ENCODE measurements at places on chromosomes 2 and 18.

DNA sequence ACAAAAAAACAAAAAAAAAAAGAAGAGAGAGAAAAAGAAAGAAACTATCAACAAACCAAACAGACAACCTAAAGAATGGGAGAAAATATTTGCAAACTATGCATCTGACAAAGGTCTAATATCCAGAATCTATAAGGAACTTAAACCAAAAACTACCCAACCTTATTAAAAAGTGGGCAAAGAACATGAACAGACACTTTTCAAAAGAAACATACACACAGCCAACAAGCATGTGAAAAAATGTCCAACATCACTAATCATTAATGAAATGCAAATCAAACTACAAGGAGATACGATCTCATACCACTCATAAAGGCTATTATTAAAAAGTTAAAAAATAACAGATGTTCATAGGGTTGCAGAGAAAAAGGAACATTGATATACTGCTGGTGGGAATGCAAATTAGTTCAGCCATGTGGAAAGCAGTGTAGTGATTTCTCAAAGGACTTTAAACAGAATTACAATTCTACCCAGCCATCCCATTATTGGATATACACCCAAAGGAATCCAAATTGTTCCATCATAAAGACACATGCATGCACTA, 7.2 kb upstream of the POLE4 start:
- DNase-seq, result no peak

GRCh38 chr2:104547221-104547620, 306.7 kb upstream of the POU3F3 start:
- no peak for DNase-seq

DNA sequence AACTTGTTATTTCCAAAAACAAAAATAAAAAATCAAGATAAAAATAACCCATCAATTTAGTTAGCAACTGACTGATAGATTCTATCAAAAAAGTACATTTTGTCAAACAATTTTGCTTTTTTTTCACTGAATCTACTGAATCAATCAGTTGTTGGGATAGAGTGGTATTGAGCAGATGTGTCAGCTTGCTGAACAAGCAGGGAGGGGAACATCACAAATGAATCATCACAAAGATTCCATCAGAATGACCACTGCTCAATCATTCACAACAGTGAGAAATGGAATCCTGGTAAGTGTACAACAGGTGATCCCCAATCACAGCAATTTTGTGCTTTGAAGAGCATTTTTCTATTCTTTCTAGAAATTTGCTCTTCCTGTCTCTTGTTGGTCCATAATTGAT, 12.3 kb upstream of the SLC14A2 start:
- no peak for DNase-seq

- no peak for DNase-seq
Observed at GRCh38 chr18:26473672-26474071, 74.7 kb downstream of the KCTD1 start.

DNA sequence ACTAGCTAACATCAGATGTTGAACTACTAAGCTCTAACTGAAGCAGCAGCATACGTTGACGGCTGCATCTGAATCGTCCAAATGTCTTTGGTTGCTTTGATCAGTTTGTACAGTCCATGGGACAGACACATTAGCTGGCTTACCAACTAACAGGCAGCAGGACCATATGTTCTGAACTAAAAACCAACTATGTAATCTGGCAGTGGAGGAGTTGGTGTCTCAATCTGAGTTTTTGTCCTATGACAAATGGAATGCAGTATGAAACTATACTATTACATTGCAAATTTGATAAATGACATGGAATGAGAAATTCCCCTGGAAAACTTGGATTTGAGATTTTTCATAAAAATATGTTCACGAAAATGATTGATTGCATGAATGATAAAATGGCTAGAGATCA, 79.5 kb downstream of the EPHA4 start:
- DNase-seq, result peak; percentile 11

DNA sequence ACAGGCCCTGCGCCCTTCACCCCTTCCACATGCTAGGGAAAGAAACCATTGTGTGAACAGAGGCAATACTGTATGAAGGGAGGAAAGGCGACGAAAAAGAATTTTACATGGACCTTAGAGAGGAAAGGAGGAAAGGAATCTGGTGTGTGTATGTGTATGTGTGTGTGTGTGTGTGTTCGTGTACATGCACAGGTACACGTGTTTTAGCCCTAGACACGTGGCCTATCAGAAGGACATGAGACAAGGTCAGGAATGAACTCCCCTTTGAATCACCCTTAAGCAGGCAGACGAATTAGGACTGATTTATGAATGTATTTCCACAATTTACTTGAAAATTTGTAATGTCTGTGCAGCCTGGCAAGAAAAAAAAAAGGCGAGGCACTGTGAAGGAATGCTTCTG, 276.0 kb downstream of the ZNF516 start:
- DNase-seq, result no peak

DNA sequence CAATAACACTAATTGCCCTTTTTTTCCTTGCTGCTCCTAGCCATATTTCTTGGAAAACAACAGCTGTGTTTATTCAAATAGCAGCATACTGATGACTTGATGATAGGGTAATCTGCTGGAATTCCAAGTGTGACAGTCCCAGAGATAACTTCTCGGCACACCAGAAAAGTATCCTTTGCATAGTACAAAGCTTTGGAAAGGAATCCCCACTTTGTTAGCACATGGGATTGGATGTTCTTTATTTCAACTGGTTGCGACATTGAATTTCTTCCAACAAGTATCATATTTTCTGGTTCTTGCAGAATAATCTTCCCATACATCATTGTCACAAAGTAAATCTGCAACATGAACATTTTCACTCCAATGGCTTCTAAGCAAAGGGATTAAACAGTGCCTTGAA, 445.8 kb upstream of the ACVR2A start:
- no peak for DNase-seq

DNA sequence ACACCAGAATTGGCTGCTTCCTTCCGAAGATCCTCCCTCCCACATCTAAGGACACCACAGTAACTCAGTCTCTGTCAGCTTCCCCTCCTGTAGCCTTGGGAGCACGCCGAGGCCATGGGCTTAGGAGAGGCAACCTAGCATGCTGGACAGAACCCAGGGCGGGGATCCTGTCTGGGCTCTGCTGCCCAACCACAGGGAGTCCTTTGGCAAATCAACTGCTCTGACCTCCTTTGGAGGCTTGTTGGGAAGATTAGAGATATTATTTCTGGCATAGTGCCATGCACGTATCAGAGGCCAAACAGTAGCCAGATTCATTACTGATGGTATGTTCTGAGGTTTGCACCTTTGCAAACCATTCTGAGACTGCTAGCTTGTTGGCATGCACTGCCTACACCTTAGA, 262.7 kb upstream of the EPAS1 start:
- no peak for DNase-seq

- DNase-seq, result no peak
Observed at GRCh38 chr2:200012401-200012800, 57.0 kb downstream of the MAIP1 start.

GRCh38 chr2:219332542-219332941, at the start of gene RESP18:
RESP18 (minus strand) TSS chr2:219332744.
- DNase-seq, result no peak
